ENCODE measurements at places on chromosomes 2 and 18.

DNA sequence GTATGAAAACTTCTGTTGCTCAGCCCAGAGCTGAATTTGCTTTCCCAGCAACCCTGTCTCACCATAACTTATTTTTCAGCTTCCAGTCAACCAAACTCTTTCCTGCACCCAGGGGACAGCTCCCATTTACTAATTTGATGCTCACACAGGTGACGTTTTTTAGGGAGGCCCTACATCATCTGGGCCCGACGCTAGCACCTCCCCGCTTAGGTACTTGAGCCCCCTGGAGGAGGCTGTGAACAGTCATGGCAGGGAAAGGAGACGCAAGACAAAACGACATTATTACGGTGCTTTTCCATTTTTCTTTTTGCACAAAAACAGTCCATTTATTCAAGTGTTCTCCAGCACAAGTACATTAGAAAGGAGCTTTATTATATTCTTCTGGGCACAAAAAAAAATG, 59.2 kb upstream of the POMC start:
- DNase-seq: no peak

- no peak for DNase-seq
These were observed 106.2 kb downstream of the COBLL1 start for GRCh38 chr2:164735309-164735919.

GRCh38 chr2:159558479-159558878, 57.9 kb downstream of the BAZ2B start:
- DNase-seq: no peak

- DNase-seq: no peak
These were observed 224.0 kb upstream of the SIX2 start for GRCh38 chr2:45233301-45233700.

- DNase-seq: no peak
These were observed 165.7 kb upstream of the FN1 start for GRCh38 chr2:215601526-215601925.

- peak; percentile 58 for DNase-seq
These were observed 260.2 kb upstream of the TRIB2 start for GRCh38 chr2:12456293-12457106.

DNA sequence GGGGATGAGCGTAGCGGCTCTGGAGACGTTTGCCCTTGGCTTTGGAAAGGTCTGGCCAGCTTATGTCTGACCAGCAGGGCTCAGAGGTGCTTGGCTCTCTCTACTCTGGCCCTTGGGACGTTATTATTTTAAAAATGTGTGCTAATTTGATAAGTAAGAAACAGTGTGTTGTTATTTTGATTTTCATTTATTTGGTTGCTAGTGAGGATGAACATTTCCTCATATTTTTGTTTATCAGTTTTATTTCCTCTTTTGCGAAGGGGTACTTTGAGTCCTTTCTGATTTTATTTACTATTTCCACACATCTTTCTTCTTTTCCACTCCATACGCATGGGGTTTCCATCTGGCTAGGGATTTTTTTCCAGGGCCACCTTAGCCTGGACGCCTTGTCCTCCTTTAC, 11.4 kb downstream of the CXCR4 start:
- DNase-seq: no peak

- DNase-seq: no peak
These were observed 292.9 kb upstream of the MEX3C start for GRCh38 chr18:51490417-51490816.

- DNase-seq: no peak
These were observed 118.5 kb upstream of the UNC80 start for GRCh38 chr2:209653134-209653533.

- DNase-seq: no peak
These were observed 1263.4 kb downstream of the DSC3 start for GRCh38 chr18:29779096-29779495.

DNA sequence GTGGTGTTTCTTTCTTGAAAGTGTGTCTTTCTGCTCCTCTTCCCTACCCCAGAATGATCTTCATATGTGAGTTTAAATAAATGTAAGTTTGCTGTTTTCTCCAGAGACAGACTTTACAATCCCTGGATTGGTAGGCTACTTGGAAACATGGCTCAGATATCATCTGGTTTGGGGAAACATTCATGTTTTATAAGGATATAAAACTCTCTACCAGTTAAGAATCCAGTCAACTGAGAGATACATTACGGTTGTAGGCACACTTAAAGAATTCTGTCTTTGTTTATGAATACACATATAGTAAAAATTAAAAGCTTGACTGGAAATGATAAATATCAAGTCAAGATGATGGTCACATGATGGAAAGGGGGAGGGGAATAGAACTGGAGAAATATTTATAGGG, 739.3 kb downstream of the SLC4A3 start:
- DNase-seq: no peak

DNA sequence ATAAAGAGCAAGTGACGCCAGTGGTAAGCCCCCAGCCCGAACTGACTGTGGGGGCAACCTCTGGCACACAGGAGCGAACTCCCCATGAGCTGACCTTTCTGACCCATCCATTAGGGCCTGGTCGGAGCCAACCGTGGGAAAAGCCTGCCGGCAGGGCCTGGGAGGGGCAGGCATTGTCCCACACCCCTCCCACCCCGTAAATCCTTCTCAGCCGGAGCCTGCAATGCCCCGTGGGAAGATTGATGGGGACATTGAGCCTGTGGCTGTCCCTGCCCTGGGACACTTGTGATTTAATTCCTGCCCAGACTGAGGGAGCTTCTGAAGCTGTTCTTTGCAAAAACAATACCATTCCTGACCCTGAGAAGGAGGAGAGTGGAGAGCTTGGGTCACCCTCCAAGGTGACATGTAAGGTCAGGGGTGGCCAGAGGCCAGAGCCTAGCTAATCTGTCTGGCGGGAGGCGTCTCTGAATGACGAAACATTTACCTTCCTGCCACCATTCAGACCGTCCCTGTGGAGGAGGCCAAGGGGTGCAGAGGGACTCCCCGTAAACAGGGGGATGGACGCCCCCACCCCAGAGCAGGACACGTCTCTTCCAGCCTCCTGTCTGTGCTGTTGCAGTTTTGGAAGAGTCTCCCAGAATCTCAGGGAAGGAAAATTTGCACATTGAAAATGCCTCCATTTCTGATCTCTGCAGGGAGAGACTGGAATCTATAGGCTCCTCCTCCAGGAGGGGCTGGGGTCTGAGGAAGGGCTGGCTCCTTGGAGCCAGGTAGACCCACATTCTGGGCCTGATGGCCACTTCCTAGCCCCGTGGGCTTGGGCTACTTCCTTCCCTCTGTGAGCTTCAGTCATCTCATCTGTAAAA, 51.2 kb upstream of the HS6ST1 start:
- DNase-seq: no peak

- DNase-seq: no peak
These were observed 76.4 kb downstream of the TMEM18 start for GRCh38 chr2:600542-601386.

DNA sequence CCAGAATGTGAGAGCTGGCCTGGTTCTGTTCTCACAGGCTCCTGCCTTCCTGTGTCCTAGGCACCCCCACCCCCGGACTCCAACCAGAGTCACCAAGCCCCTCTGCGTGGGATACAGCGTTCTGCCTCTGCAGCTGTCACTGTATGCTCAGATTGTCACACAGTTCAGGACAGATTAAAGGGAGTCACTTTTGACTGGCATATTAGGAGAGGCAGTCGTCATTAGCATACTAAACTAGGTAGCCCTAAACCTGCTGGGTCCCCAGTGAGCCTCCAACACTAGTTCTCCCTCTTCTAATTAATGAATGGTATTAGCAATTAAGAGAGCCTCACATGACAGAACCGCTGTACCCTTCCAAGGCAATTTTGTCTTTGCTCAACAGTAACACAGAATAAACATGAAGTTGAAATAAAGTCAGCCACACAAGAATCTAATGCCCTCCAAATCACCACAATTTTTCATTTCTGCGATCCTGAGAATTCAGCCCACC, 340.2 kb downstream of the CMPK2 start:
- no peak for DNase-seq

DNA sequence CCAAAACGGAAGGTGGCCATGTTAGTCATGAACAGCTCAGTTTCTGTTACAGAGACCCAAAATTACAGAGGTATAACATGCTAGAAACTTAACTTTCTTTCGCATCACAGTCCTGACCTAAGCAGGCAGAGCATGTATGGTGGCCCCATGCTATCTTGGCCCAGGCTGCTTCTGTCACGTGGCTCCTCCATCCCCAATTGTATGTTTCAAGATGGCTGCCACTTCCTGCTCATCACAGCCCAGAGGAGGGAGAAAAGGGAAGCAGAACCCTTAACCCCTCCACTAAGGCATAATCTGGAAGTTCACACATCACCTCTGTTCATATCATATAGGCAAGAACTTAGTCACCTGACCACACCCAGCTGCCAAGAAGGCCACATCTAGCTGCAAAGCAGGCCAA, 28.7 kb downstream of the CDK15 start:
- DNase-seq: no peak

- no peak for DNase-seq
These were observed 12.7 kb upstream of the ARHGEF4 start for GRCh38 chr2:130823886-130824491.

DNA sequence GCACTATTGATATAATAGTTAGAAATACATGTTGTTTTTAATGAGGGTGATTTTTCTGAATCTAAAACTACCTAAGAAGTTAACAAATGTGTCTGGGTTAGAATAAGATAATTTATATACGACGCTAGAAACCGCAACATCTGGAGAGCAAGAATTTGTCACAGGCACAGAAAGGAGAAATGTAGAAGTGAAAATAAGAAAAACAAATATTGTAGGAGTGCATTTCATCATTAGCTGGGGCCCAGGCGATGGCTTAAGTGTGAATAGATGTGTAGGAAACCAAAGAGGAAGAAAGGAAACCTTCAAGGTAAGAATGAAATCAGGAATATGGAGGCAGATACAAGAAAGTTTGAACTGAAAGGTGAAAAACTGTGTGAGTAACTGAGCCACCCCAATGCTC, 90.3 kb downstream of the LRP2 start:
- DNase-seq: no peak

DNA sequence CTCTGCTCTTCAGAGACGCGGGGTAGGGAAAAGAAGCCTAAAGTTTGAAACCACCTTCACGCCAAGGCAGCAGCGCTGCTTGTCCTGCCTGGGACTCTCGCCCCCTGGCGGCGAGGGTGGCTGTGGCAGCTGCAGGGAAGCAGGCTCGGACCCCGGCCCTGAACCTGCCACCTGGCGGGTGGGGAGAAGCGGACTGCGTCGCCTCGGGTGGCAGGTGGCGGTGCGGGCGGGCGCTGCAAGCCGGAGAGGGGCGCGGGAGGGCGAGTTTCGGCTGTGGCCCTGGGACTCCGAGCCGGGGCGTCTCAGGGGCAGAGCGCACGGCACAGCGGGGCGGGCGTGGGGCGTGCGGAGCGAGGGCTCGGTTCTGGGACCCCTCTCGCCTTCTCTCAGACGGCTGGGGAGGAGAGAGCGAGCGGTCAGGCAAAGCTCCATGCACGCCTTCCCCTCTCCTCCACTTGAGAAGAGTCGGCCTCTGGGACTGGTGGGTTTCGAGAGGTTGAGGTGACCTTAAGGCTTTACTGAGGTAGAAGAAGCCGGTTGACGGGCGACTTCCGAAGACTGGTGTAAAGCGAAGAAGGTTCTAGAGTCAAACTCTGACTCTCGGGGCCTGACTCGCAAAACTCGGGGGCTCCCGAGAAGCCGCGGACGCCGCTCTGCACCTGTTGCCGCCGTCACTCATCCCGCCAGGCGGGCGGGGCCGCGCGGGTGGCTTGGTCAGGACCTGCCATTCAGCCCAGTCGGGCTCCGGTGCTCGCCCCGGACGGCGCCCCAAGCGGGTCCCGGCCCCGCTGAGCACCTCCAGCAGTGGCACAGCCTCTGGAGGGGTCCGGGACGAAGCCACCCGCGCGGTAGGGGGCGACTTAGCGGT, 1.1 kb upstream of the BOLL start:
- DNase-seq: no peak

GRCh38 chr18:23484561-23485182, 18.6 kb upstream of the RMC1 start:
- DNase-seq: no peak

DNA sequence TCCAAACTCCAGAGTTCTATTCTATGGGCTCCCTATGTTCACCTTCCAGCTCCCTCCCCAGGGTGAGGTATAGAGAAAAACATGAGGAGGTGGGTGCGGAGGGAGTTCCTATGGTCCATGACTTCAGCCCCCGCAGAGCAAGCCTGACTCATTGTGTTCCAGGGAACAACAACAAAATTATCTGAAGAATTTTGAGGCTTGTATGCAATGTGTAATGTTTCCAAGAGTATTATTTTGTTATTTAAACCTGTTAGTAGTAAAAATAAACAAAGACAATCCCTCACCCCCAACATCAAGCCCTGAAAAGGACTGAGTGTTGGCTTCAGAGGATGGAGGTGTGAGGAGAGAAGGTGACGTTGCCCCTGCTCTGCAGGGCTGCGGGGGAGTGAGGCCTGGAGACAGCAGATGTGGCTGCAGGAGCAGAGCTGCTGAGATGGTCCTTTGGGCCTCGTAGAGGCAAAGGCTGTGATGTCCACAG, 29.0 kb downstream of the LAMA3 start:
- no peak for DNase-seq

- DNase-seq: no peak
These were observed 59.1 kb downstream of the NCK2 start for GRCh38 chr2:105803773-105804172.

- DNase-seq: no peak
These were observed 45.4 kb upstream of the DLX2 start for GRCh38 chr2:172147944-172148650.

- DNase-seq: no peak
These were observed 10.1 kb downstream of the PPP1R7 start for GRCh38 chr2:241160318-241160717.

GRCh38 chr2:190443778-190444481, 35.8 kb downstream of the MFSD6 start:
- DNase-seq: no peak

- DNase-seq: peak; percentile 58
These were observed 78.1 kb downstream of the AAK1 start for GRCh38 chr2:69565431-69565839.

DNA sequence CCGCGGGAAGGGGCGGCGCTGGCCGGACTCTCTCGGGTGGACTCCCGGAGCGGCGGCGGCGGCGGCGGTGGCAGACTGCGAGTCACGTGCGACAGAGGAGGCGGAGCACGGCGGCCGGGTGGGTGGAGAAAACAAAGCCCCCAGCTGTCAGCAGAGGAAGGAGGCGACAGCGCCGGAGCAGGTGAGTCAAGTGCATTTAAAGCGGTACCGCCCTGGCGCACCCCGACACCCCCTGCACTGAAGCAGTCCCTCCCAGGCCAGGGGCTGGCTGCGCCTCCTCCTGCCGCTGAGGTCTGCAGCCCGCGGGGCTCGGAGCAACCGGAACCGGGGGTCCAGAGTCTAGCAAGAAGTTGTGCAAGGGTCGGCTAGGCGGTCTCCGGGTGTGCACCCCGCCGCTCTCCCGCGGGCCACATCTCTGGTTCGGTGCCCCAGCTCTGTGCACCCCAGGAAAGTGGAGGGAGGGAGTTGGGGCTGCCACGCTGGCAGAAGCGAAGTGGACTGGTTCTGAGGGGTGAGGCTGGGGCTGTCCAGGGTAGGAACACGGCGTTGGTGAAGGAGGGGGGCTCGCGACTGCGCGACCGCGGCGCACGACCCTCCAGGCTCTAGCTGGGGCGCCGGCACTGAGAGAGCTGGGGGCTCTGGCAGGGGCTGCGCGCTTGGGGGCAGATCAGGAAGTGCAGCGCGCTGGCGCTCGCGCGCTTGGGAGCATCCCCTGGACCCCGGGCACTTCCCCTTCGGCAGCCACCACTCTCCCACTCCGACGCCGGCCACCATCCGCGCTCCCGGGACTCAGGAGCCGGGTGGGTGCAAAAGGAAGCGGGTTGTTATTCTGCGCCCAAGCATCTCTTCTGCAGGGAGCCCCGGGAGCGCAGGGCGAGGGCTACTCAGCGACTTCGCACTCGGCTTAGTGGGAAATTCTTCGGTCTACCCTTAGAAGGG, 64.0 kb upstream of the MAPRE2 start:
- DNase-seq: peak; percentile 93

All from Peyer's patch (tissue), 4 donors.